ENCODE measurements at places on chromosomes 4 and X. TPM values are rescaled to one million over a fixed set of nuclear protein-coding genes. Genes with fewer than 3 reads are reported as not detected.

DNA sequence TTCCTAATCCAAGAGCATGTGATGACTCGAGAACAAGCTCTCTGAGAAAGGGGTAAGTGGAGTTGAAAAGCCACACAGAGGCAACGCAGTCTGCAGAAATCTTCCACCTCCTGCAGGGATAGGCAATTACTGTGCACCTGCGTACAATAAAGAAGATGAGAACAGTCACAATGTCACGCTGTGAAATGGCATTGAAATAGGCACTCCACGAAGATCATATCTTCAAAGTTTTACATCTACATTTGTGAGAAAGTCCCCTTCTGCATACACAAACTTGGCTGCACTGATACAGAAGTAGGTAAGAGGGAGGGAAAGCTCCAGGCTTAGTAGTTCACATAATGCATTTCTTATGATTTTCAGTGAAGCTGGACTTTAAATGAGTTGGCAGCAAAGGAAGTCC, 27.1 kb downstream of the DDX60L start:
- DNase-seq: no peak

The ACSL4 gene
- total RNA-seq: 34.9 TPM

The CT45A3 gene
- not detected for total RNA-seq

GRCh38 chr4:126727461-126727860, 905.3 kb upstream of the INTU start:
- DNase-seq: no peak

The MGAT4D gene
- not detected for total RNA-seq

The PPBP gene
- total RNA-seq: 12.4 TPM

- no peak for DNase-seq
Observed at GRCh38 chr4:128502818-128503527, 215.4 kb upstream of the PGRMC2 start.

DNA sequence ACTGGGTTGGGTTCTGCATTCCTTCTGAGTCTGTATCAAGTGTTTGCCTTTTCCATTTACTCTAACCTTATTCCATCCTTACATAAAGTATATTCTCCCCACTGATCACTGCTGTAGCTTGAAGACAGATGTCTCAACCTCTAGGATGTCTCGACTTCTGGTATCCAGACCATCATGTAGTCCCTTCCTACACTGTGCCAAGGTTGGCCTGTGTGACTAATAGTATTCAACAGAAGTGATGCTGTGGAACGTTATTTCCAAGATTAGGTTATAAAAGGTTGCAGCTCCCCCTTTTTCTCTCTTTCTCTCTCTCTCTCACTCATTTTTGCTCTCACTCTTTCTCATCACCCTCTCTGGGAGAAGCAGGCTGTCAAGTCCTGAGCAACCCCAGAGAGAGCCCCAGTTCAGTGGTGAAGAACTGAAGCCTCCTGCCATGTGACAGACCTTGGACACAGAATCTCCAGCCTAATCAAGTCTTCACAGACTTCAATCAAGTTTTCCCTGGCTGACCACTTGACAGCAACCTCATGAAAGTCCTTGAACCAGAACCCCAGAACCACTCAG, 75.4 kb downstream of the PRDM5 start:
- no peak for DNase-seq

- peak; percentile 41 for DNase-seq
Observed at GRCh38 chr4:123777373-123777772, 380.8 kb downstream of the SPRY1 start.

The MAGEB17 gene
- not detected for total RNA-seq

DNA sequence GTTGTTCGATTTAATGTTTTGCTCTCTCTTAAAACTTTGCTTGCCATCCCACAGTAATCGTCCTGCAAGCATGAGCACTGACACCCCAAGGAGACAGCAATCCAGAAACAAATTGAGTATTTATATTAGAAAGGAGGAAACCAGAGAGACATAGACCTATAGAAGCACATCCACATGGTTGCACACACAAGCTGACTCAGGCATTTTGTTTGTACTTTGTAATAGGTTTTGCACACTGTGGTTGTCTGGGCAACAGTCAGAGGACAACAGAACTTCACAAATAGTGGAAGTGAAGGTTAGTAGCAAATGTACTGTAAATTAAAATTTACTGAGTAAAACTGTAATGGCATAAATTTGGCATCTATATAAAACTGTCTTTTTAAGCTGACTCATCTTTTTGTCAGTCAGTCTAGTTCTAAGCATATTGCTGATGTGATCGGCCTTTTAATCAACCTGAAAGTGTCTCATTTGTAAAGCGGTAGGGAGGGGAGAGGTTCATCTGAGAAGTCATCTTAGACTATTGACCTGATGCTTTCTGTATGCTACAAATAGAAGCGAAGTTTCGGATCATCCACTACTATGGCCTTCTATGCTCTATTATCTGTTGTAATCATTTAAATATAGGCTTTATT, 1624.7 kb downstream of the ARAP2 start:
- peak; percentile 0 for DNase-seq

The SHISA3 gene
- 2.3 TPM for total RNA-seq

DNA sequence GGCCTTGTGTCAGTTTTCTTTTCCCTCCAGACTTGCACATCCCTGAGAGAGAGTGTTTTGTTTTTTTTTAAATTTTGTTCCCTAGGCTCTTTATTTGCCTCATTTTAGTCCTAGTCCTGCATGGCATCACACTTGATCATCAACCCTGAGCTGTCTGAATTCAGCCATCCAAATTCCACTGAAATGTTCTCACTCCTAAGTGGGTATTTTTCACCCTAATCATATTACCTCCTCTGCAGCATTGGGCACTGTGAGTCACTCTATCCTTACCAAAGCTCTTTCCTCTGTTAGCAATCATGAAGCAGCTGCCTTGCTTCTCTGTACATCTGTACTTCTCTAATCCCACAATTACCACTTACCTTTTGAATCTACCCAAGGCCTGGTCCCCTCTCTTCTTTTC, 356.6 kb upstream of the MAGEB2 start:
- DNase-seq: no peak

The CRMP1 gene
- 6.0 TPM for total RNA-seq

The C4orf33 gene
- 12.4 TPM for total RNA-seq

- peak; percentile 56 for DNase-seq
Observed at GRCh38 chr4:41446981-41447725, 90.8 kb upstream of the LIMCH1 start.

DNA sequence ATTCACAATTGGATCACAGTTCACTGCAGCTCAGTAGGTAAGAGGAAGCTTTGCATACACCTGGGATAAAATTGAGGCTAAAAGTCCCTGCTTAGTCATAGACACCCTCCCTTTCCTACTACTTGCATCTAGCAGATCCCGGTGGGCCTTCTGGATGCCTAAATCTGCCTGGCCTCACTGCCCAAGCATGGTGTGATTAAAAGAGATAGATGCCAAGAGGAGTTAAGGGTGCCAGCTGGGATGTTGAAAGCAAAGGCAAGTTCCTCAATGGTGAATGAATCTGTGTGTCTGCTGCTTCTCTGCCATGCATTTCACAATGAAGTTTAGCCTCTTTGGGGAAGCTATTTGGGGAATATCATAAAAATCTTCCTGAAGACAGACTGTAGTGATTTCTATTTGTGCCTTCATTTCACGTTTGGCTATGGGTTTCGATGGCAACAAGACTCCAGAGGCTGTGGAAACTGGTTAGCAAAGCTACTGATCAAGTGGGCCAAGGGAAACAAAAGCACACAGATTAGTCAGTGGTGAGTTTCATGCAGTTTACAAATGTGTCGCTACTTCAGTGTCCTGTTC, 534.0 kb downstream of the ANKRD50 start:
- no peak for DNase-seq

The KDR gene
- 32.4 TPM for total RNA-seq

The PPEF2 gene
- total RNA-seq: 0.10 TPM

The EIF1AX gene
- 44.1 TPM for total RNA-seq

- DNase-seq: no peak
Observed at GRCh38 chrX:1134156-1134555, 78.3 kb downstream of the CRLF2 start.

GRCh38 chrX:56963377-56963776, 32.0 kb downstream of the SPIN3 start:
- DNase-seq: no peak

- DNase-seq: no peak
Observed at GRCh38 chr4:85812776-85813175, 337.8 kb downstream of the ARHGAP24 start.

Measured in skin of body (tissue), 3 donors.